ENCODE measurements at places on chromosomes 3 and 15. TPM values are rescaled to one million over a fixed set of nuclear protein-coding genes. Genes with fewer than 3 reads are reported as not detected.

Gene RASL12
- total RNA-seq: not detected

Gene TRA2B
- total RNA-seq: 472 TPM

Gene TM4SF1
- total RNA-seq: not detected

Gene C3orf20
- 0.22 TPM for total RNA-seq

Gene IGDCC3
- not detected for total RNA-seq

Gene CLCN2
- 2.7 TPM for total RNA-seq

Gene CCDC54
- not detected for total RNA-seq

Gene SUSD5
- not detected for total RNA-seq

Gene TTLL13
- total RNA-seq: 1.1 TPM

Gene EFCAB12
- 2.3 TPM for total RNA-seq

DNA sequence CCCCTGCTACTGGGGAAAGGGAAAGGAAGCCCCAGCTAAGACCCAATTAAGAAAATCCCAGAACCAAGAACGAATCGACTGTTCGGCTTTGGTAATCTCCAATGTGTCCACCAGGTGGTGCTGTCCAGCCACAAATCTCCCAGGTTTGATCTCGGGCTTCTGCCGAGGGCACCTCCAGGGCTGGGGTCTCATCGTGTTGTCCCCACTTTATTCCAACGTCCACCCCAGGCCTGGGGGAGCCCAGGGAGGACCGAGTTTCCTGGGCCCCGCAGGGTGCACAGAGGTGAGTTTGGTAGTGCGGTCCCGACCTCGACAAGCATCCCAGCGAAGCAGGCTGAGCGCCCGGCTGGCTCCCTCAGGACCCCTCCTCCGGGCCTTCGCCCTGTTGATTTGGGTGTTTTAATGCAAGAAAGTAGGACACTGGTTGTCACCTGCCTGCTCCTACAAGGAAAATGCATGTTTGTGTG lies 185.1 kb downstream of the GOLGA6L6 start:
- peak; percentile 71 for DNase-seq

DNA sequence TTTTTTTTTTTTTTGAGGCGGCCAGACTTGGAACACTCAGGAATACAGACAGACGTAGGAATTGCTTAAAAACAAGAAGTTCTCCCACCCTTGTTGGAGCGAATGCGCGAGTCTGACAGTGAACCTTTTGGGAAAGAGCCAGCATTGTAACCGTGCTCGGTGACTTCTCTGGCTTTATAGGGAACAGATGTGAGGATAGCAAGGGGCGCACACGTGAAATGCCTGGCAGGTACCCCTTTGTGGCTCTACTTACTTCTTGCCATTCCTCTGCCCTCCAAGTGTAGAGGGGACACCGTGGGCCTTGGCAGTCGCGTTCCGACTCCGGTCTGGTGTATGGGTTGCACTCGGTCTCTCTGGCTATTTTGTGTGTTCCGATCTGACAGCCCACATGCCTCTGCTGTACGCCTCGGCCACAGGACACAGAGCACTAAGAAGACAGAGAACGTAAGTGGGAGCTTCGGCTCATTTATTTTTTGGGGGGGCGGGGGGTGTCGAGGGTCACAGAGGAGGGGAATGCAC lies 126.4 kb downstream of the ADAMTS9 start:
- no peak for DNase-seq

- no peak for DNase-seq
Observed at GRCh38 chr3:197908957-197909701, 40.9 kb upstream of the RPL35A start.

DNA sequence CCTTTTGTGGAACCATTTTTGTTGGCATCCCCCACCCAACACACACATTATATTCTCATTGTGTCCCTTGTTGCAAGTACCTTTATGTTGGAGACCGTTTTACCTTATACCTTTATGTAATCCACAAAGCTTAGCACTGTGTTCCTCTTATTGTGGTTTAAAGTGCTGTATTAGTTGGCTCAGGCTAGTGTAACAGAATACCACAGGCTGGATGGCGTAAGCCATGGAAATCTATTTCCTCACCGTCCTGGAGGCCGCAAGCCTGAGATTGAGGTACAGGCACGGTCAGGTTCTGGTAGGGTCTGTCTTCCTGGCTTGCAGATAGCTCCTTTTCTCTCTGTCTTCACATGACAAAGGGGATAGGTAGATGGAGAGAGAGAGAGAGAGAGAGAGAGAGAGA lies 302.8 kb downstream of the ROBO2 start:
- DNase-seq: no peak

- no peak for DNase-seq
Observed at GRCh38 chr3:56997675-56998074, 62.8 kb upstream of the SPATA12 start.

DNA sequence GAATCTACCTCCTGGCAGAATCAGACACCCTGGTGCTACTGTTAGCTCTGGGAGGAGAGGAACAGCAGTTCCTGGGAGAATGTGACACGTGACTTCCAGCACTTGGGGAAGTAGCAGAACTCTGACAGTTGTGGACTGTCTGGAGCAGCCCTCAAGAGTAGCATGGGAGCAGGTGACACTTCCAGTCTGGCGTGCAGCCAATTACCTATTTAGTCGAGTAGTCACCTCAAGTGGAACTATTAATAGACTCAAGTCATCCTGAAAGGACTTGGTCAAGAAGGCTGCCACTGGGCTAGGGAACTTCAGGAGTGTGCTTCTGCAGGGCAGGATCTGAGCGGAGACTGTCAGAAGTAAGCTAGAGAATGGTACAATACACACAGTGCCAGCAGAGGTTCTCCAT lies 62.3 kb downstream of the MTHFS start:
- DNase-seq: no peak

DNA sequence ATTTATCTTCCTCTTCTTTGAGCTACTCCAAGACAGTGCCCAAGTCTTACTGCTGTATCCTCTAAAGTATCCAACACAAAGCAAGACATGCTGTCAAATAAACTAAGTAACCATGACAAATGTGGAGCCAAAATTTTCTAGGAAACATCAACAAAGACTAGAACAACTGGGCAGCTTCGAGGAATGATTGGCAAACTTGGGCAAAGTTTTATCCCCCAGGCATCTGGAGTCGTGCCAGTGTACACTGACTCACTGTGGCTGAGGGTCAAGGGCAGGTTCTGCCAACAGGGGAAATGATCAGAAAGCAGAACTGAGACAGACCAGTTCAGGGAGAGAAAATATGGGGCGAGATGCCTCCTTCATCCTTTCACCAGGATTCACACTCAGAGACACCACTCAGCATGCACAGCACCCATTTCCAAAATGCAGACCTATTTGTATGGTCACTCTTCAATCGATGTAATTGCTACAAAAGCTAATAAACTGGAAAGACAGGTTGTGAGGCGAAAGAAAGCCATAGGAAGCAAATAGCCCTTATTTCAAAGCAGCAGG lies 65.8 kb downstream of the MB21D2 start:
- no peak for DNase-seq

GRCh38 chr15:52221730-52222129 lies 30.5 kb upstream of the GNB5 start:
- DNase-seq: peak; percentile 42

DNA sequence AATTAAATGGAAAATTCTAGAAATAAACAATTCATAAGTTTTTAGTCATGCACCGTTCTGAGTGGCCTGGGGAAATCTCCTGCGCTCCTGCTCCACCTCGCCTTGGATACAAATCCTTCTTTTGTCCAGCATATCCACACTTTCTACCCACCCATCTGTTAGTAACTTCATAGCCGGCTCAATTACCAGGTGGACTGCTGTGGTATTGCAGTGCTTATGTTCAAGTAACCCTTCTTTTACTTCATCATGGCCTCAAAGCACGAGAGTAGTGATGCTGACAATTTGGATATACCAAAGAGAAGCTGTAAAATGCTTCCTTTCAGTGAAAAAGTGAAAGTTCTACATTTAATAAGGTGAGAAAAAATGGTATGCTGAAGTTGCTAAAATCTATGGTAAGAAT lies 142.3 kb upstream of the CHL1 start:
- DNase-seq: no peak

DNA sequence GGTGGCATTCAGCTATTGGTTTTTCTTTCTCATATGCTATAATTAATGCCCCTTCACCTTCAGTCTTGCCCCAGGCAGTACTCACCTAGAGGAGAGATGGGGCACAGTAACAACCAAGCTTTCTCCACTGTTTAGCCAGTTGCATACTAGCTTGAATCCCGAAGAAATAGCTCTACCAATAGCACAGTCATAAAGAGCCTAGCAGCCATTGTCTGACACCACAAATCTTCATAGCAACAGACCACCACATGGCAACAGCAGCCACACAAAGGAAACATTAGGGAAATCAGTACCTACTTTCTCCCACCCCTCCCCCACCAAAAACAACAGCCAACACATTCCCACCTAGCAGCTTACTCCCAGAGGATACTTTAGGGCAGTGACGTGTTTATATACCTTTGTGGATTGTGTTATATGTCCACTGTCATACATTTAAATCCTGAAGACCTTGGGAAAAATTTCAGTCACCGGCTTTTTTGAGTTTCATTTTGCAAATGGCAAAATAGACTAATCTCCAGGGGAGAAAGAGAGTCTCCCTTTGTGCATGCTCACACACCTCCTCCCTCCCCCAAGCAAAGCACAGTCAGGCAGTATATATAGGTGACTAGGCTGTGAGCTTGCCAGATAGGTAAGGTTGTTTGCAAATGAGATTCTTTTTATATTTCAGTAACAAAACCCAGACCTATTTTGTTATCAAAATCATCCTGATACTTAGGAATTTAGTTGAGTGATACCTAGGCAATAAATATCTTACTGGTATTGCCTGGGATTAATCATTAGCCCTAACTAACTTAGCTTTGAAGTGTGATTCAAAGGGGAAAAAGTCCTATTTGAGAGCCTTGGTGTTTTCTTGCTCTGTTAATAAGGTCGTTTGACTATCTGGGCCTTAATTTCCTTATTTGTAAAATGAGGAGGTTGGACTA lies 140.6 kb downstream of the RBPMS2 start:
- DNase-seq: peak; percentile 27

GRCh38 chr3:52136513-52136912 lies 17.7 kb downstream of the POC1A start:
- DNase-seq: no peak

DNA sequence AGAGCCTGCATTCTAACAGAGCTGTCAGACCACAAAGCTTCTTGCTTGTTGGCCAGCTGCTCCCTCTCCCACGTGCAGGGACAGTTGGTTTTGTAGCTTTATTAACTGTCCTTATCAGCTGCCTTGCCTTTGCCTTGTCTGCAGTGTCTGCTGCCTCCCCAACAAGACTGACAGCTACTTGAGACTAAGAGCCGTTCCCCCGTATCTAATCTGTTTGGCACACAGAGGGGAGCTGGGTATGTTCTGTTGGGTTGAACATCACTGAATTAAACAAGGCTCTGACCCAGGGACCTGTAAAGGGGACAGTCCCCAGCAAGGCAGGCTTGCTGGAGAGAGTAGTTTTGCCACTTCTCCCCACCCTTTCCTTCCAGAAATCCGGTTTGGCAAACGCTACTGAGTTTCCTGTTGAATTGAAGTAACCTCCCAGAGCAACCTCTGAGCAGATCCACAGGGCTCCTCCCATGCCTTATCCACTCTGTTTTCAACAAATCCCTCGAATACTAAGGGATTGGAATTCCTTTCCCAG lies 116.1 kb downstream of the ANP32A start:
- no peak for DNase-seq

- no peak for DNase-seq
Observed at GRCh38 chr3:157542711-157543500, 39.7 kb upstream of the VEPH1 start.

DNA sequence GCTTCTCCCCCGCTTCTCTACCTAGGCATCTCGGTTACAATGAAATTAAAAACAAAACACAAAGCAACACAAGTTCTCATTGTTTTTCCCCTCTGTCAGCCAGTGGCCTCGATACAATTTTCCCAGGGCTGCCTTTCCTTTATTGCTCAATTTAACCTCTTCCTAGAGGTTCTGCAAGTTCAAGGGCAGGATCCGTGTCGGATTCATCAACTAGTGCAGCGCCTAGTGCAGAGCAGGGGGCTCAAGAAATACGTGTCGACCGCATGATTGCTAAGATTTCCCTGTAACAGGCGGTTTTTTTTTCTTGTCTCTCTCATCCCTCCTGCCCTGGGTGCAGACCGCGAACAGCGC lies 1.4 kb upstream of the BHLHE40 start:
- DNase-seq: no peak

DNA sequence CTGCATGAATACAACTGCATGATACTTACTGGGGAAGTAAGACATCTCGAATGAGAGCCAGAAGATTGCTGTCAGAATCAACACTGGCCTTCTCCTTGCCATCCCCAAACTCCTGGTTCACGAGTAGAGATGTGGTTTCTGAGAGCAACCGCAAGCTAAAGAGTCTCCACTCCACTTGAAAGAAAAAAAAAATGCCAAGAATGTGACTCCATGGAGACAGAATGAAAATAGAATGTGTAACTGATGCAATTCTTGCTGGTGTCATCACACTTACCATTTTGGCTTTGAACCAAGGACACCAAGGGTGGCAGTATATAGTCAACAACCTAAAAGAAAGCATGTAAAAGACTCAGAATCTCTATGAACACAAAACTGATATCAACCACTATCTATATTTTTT lies 280.4 kb downstream of the ULK4 start:
- no peak for DNase-seq

DNA sequence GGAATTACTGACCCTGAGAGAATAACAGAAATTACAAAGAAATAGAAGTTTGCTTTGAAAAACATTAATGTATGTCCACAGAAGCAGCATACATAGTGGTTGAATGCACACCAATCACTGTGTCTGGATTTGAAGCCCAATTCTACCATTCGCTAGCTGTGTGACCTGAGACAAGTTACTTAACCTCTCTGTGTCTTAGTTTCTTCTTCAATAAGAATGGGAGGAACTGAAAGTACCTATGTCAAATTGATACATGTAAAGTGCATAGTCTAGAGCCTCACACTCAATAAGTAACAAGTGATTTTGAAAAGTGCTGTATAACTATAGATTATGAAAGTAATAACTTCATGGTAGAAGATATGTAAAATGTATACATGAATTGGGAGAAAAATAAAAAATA lies 457.8 kb downstream of the FOXP1 start:
- no peak for DNase-seq

DNA sequence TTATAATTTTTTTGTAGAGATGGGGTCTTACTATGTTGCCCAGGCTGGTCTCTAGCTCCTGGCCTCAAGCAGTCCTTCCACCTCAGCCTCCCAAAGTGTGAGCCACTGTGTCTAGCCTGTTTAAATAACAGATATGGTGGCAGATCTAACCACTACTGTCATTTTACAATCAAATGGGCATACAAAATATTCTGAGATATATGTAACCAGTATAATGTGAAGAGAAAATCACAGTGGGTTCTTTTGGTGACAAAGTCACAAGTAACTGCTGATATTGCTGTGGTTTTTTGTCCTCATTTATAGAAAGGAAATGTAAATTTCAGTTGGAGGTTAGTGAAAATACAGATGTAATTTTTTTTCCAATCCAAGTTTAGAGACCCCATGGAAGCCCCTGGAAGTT lies 58.6 kb upstream of the ARHGEF3 start:
- DNase-seq: no peak
